Epithelial cell of esophagus (primary cell): ENCODE measurements at places on chromosomes 12 and 14.
A peak's percentile ranks its signal among the peaks of the same experiment; 100 is the strongest.

DNA sequence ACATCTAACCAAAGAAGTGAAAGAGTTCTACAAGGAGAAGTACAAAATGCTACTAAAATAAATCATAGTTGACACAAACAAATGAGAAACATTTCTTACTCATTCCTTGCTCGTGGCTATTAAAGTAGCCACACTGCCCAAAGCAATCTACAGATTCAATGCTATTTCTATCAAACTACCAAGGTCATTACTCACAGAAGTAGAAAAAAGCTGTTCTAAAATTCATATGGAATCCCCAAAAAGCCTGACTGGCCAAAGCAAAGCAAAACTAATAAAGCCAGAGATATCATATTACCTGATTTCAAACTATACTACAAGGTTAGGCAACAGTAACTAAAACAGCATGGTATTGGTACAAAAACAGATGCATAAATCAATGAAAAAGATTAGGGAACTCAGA is 305.6 kb downstream of the RPAP3 start:
- DNase-seq = peak; percentile 15

DNA sequence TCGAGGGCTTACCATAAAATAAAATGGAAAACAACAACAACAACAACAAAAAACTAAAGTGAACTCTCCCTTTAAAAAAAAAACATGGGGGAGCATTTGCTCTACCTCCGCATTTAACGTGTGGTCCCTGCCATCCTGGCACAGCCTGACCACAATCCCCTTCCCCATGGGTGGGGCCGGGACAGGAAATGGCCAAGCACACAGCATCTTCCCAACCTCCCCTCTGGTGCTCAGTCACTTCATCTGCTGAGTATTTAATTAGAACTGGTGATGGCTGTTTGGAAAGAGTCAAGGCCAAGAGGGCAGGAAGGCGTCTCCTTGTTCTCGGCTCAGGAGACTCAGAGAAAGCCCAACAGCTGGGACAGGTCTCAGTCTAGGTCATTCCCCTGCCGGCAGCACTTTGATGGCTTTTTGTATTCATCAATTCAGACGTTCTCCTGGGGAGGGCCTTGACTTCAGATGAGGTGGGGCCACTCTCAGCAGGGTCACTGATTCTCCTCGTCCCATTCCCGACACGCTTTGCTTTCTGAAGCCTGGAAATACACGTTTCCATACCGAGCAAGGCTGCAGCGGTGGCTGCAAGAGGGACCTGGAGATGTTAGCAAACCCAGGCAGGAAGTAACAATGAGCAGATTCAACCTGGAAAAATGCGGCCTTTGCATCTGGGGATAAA is 44.4 kb downstream of the ANO2 start:
- DNase-seq = no peak

GRCh38 chr12:2769866-2770533 is 24.8 kb upstream of the FKBP4 start:
- DNase-seq = no peak

DNA sequence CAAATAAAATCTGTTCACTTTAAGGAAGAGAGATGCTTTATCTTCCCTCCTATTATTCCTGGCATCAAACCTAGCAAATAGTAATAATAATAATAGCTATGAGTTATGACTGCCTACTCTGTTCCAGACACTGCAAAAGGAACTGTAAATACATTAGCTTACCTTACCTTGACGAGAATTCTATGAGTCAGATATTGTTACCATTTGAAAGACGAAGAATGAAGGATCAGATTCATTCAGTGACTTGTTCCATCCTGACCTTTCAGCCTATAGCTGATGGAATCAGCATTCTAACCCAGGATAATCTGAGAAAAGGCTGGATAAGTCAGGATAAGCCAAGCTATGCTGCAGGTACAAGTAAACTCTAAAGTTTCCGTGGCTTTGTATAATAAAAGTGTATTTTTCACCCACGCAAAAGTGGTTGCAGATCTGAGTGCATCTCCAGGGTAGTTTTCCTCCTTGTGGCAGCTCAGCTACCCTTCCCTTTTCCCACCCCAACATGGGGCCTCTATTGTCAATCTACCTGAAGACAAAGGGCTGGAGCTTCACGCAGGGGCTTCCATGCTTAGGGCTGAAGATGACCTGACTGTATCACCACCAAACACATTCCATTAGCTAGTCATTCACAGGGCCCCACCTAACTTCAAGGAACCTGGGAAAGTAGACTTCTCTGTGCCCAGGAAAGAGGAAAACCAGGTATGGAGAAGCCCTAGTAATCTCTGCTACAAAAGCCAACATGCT is 57.2 kb upstream of the CCND2 start:
- DNase-seq = peak; percentile 65

DNA sequence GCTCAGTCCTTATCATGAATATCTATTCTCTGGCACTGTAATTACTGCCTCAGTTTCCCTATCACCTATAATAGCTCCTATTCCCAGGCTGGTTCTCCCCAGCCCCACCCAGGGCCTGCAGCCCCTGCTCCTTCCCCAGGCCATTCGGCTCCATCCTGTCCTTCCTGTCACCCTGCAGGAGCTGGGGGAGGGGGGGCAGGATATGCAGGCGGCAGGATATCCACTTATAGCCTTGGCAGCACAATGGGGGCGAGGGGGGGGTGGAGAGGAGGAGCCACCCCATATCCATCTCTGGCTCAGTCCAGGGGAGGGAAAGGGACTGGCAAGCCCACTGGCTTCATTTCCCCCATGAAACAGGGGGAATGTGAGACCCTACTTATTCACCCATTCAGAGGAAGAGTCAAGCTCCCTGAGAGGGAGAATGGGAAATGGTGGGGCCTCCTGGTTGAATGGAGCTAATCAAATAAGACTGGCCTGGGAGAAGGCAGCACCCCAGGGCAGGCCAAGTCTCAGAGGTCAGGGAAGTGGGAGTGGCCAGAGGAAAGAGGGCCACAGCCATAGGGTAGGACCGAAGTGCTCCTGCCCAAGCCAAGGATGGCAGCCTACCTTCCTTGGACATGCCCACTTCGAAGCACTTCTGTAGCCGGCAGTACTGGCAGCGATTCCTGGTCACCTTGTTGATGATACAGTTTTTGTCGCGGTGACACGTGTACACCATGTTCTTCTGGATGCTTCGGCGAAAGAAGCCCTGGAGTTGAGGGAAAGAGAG is 7.8 kb upstream of the ITGB7 start:
- no peak for DNase-seq

DNA sequence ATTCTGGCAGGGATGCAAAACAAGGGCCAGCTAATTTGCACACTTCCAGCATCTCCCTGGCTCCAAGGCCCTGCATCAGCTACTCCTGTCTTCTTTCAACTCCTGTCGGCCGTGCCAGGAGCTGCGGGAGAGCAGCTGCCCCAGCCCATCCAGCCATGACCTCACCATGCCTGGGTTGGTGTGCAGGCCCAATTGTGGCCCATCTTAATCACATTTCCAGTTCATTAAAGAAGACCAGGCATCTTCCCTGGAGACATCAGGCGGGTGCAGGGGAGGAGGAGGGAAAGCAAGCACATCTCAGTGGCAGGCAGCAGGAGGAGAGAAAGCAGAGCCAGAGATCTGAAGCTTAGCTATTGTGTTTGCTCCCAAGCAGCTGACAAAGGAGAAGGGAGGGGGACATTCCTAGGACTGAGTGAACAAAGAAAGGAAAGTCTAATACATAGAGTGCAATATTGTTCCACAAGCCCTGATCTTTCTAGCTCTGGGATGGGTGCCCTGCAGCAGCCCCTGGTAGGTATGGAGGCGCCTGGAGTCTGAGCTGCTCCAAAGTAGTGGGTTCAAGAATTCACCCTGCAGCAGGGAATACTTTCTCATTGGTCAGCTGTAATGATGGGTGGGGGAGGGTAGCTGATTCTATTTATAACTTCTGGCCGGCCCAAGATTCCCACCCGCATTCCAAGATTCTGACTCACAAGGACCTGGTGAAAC is 40.1 kb downstream of the VWF start:
- DNase-seq = peak; percentile 70

DNA sequence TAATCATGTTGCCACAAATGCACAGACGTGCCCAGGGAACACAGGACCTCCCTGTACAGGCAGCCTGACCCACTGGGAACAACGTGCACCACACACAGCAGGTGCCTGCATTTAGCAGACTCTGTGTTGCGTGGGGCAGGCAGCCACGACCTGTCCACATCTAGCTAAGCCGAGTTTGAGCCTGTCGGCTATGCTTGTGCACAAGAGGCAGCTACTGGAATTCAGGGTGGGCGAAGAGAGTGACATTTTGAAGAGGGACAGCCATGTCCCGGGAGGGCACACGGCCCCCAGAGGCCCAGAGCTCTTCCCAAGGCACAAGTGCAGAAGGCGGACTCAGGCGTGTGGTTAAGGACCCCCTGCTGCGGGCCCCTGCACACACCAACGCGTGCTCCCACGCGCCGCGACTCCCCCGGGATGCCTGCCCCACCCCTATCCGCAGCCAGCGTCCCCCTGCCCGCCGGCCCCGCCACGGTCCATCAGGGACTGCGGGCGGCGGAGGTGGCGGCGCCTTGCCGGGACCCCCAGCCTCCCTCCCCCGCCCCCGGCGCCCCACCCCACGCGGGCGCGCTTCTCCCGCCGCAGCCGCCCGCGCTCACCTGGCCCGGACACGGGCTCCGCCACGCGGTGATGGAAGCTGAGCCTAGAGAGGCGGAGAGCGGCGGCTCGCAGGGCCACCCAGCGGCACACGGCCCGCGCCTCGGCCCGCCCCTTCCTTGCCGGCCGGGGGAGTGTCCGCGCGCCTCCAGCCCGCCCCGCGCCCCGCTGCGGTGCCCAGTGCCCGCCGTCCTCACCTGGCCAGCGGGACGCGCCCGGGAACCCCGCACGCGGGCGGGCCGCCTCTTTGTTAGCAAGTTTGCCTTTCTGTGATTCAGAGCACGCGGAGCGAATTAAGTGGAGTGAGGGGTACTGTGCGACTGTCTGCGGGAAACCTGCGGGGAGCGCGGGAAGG is 125.3 kb upstream of the PRMT8 start:
- peak; percentile 50 for DNase-seq

GRCh38 chr12:109822951-109823411 is 10.2 kb downstream of the TRPV4 start:
- DNase-seq = no peak

DNA sequence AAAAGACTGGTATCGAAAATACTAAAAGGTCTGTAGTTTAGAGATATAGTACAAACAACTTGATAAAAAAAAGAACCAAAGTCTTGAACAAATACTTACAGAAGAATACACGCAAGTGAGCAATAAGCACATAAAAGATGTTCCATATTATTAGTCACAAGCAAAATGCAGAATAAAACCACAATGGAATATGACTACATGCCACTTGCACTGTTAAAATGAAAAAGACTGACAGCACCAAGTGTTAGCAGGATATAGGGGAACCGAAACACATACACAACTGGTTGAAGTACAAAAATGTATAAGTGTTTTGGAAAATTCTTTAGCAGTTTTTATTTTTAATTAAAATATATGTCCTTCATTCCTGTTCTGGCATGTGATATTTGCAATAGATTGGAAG is 3.6 kb downstream of the CLEC2A start:
- no peak for DNase-seq

DNA sequence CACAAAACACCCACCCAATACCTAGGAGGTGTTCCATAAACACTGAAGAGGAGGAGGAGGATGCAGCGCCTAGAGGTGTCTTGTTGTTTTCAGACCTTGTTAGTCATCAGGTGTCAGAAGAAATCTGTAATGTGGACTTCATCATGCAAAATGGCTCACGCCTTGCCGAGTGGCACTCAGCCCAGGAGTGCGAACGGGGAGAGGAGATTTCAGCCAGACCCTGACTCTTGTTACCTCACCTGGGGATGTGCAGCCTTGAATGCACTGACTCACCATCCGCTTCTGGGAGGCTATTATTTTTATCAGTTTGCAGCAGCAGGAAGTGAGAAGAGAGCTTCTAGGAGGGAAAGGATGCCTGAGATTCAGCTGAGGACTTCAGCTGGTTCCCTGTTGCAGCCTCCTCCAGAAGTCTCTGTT is 48.2 kb upstream of the PLXNC1 start:
- DNase-seq = peak; percentile 93

GRCh38 chr12:51527966-51528365 is 63.1 kb upstream of the SCN8A start:
- no peak for DNase-seq

DNA sequence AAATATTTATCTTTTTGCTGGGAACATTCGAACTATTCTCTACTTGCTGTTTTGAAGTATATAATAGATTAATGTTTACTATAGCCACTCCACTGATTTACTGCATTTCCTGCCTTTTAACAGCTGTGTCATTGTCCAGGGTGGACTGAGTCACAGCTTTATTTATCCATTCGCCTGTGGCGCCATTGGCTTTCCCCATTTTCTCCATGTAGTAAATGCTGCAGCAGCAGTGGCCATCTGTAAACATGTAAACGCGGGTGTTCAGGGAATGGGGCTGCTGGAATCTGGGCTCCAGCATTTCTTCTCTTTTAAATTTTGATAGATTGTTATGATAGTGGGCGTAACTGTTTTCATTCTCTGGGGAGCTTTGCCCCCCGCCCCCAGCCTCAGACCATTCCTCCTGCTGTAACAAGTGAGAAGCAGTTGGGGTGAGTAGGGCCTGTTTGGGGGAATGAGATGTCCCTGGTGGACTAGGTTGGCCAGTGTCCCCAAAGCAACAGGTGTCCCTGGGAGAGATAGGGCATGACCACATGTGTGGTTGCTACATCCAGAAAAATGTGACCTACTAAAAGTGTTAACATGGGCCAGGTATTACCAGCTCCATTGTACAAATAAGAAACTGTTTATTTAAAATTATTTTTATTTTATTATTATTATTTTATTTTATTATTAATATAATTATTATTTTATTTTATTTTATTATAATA is 32.9 kb downstream of the RIN3 start:
- no peak for DNase-seq

DNA sequence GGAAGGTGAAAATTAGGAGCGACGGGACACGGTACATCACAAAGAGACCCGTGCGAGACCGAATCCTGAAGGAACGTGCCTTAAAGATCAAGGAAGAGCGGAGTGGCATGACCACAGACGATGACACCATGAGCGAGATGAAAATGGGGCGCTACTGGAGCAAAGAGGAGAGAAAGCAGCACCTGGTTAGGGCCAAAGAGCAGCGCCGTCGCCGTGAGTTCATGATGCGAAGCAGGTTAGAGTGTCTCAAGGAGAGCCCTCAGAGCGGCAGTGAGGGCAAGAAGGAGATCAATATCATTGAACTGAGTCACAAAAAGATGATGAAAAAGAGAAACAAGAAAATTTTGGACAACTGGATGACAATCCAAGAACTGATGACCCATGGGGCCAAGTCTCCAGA is 385.3 kb downstream of the PDZRN4 start:
- DNase-seq = no peak

DNA sequence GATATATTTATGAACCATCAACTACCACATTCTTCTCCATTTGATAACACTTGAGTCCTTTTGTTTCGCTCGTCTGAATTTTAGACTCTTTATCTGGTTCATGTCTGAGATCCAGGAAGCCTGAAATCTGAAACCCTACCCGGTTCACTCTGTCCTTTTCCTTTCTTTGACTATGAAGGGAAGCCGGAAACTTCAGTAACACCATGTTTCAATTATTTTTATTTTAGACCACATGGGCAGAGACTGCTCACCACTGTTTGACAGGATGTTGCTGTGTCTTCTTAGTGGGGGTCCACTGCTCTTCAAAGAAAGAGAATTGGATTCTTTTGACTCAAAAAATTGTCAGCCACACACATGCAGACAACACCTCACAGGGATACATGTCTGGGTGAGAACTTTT is 331.9 kb upstream of the FLRT2 start:
- no peak for DNase-seq

- no peak for DNase-seq
Measured at GRCh38 chr12:109449845-109450532, 27.1 kb downstream of the KCTD10 start.

GRCh38 chr14:75702122-75702521 is 41.1 kb downstream of the TTLL5 start:
- DNase-seq = no peak
